Karpas-422 (cell line): ENCODE measurements at places on chromosomes 1 and 21.

DNA sequence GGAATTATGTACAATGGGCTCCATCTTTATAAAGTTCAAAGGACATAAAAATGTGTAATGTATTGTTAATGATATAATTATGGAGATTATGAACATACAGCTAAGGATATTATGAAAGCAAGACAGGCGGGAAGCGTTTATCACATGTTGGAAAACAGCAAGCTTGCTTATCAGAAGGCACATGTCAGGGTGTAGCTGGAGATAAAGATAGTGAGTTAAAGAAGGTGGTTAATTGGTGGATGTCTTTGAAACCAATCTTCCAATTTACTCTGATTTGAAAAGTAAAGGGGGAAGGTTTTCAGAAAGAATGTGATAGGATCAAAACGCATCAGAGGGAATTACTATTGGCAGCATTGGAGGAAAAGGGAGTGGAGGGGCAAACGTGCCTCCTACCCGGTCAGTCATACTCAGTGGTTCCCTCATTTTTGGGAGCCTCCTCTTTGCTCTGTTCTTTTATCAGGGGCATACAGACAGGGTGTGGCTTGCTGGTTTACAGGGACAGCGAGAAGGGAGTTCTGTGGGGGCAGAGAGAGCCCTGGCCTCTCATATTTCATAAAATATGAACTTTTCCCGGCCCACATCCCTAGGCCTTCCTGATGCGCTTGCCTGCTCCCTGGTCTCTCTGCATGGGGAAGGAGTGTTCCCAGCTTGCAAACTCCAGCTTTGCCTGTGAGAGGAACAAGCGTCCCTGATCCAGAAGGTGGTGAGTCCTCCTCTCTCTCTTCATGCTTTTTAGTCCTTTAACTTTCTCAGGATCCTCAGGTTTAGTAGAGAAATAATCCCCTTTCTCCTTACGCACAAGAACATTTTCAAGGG lies 8.0 kb upstream of the SVBP start:
- peaks cover 7% of the 10 kb centered on the region for H3K4me1 ChIP-seq
- H3K27me3 ChIP-seq: no peaks in the 10 kb centered on the region
- no peak overlapping the region for H3K4me3 ChIP-seq

- no peak overlapping the region for H3K4me3 ChIP-seq
- no peaks in the 10 kb centered on the region for H3K36me3 ChIP-seq
- H3K27ac ChIP-seq: no peak overlapping the region
- H3K4me1 ChIP-seq: no peaks in the 10 kb centered on the region
Observed at GRCh38 chr1:182169203-182169602, 107.7 kb upstream of the ZNF648 start.

DNA sequence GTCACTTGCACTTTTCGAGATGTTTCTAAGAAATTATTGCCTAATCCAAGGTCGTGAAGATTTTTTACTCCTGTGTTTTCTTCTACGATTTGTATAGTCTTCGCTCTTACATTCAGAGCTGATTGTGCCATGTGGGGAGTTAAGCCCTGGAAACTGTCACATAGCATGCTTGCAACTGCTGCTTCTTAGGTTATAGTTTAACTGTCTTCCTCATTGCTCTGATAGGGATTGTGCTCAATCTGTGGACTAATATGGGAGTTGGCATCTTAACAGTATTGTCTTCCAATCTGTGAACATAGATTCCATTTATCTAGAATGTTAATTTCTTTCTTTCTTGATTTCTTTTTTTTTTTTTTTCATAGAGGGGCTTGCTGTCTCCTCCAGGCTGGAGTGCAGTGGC lies 34.8 kb upstream of the CAMTA1 start:
- H3K27me3 ChIP-seq: no peaks in the 10 kb centered on the region
- H3K27ac ChIP-seq: no peak overlapping the region
- DNase-seq: no peak
- H3K4me3 ChIP-seq: no peak overlapping the region
- H3K36me3 ChIP-seq: no peaks in the 10 kb centered on the region

GRCh38 chr1:239987103-239987745 lies 104.5 kb upstream of the FMN2 start:
- no peak overlapping the region for H3K4me3 ChIP-seq
- H3K27ac ChIP-seq: no peak overlapping the region
- H3K27me3 ChIP-seq: no peaks in the 10 kb centered on the region
- no peaks in the 10 kb centered on the region for H3K36me3 ChIP-seq
- H3K4me1 ChIP-seq: no peaks in the 10 kb centered on the region

DNA sequence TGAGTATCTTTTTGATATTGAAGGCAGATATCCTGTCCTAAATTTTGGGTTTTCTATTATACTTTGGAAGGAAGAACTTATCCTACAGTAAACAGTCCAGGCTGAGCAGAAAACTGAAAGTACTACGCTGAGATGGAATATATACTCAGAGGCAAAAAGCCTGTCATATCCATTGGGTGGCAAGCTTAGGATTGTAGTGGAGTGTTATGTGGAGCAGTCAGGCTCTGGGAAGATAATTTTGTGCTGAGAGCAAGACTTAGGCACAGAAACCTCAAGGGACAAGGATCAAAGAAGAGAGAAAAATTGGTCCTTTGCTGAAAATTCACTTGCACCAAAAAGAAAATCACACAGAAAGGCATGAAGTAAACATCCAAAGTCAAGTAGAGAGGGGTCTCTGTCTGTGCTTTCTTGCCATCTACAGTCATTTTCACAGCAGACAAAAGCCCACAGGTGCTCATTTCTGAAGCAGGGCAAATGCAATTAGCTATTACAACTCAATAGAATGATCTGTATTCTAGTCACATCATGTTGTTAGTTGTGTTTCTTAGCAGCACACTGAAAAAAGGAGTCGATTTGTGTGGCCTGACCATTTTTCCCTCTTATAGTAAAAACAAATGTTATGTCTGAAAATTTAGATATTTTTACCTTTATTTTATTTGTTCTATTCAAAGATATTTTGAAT lies 38.5 kb downstream of the CRB1 start:
- no peaks in the 10 kb centered on the region for H3K36me3 ChIP-seq
- H3K27me3 ChIP-seq: no peaks in the 10 kb centered on the region
- H3K4me3 ChIP-seq: no peak overlapping the region
- no peak for DNase-seq
- no peaks in the 10 kb centered on the region for H3K4me1 ChIP-seq
- no peak overlapping the region for H3K27ac ChIP-seq

DNA sequence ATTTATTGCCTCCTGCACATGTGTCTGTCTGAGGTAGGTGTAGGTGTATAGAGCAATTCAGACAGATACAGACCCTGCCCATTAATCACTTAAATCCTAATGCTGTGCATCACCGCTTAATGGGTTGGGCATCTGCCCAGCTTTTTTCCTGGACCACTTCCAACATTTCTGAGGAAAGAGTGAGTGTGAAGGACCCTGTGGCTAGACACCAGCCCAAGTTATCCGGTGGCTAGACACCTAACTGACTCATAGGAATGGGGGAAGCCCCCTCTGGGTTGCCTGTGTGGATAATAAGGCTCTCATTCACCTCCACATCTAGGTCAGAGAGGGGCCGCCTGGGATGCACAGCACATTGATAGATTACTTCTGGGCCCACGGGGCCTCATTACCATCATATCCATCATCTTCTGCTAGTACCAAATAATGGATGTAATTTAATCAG lies 121.1 kb upstream of the RAVER2 start:
- DNase-seq: no peak
- no peaks in the 10 kb centered on the region for H3K4me1 ChIP-seq
- no peak overlapping the region for H3K27ac ChIP-seq
- no peaks in the 10 kb centered on the region for H3K27me3 ChIP-seq

DNA sequence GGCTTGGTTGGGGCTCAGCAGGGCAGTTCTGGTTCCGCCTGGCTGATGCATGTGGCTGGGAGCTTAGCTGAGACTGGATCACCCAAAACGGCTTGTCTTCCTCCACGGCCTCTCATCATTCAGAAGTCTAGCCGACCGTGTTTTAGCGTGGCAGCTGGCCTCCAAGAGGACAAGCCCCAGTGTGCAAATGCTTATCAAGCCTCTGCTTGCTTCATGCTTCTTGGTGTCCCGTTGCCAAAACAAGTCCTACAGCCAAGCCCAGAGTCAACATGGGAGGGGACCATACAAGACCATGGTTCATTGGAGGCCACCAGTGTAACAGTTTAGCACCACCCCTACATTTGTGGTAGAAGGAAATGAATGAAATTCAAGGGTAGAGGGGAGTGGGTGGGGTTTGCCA lies 10.5 kb upstream of the KDF1 start:
- no peak overlapping the region for H3K4me3 ChIP-seq
- no peak for DNase-seq
- no peaks in the 10 kb centered on the region for H3K4me1 ChIP-seq
- no peaks in the 10 kb centered on the region for H3K27me3 ChIP-seq
- no peaks in the 10 kb centered on the region for H3K36me3 ChIP-seq
- H3K27ac ChIP-seq: no peak overlapping the region

GRCh38 chr1:12594966-12595756 lies 22.8 kb downstream of the DHRS3 start:
- no peaks in the 10 kb centered on the region for H3K27me3 ChIP-seq
- H3K27ac ChIP-seq: no peak overlapping the region
- H3K4me1 ChIP-seq: no peaks in the 10 kb centered on the region

GRCh38 chr1:9228609-9229008 lies 6.0 kb upstream of the H6PD start:
- H3K27me3 ChIP-seq: no peaks in the 10 kb centered on the region
- DNase-seq: no peak
- no peaks in the 10 kb centered on the region for H3K4me1 ChIP-seq
- no peak overlapping the region for H3K27ac ChIP-seq

DNA sequence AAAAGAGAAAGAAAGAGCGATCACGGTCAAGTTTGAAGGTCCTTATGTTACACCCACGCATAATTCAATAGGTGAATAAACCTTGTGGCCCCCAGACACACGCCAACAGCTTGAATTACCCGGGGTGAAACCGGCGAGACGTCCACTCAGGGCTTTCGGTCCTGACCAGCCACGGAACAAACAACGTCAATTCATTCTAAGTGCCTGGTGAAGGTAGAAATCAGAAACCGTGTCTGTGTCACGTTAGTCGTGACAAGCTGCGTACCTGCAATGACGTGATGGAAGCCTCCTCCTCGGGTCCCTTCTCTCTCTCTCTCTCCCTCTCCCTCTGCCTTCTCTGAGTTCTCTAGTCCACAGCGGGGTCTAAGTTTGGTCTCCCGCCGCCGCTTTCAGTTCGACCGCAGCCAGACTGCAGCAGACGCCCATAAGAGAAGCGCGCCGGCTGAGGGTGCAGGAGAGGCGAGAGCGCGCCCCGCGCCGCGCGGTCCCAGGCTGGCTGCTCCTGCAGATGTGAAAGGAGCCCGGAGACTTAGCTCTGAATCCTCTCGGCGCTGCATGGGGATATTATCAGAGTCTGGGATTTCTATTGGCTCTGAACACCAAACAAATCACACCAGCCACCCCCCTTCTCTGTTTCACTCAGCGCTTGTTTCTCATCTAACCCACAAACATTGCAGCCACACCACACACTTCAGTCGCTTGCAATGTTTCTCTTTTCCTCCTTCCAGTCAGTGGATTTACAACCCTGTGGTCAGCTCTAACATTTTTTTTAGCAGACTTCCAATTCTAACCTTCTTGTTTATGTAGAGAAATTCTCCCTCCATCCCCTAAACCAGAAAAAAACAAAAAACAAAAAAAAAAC lies at the start of gene GREM2:
Gene GREM2, minus strand, starts transcription at position 537 of the 862 bp plus-strand sequence. CDS start 118,680 bp downstream, outside the sequence.
- peaks cover 11% of the 10 kb centered on the region; the same call in 1 of the 2 replicates for H3K4me1 ChIP-seq
- H3K36me3 ChIP-seq: no peaks in the 10 kb centered on the region
- H3K27ac ChIP-seq: no peak within 1 kb of the TSS

DNA sequence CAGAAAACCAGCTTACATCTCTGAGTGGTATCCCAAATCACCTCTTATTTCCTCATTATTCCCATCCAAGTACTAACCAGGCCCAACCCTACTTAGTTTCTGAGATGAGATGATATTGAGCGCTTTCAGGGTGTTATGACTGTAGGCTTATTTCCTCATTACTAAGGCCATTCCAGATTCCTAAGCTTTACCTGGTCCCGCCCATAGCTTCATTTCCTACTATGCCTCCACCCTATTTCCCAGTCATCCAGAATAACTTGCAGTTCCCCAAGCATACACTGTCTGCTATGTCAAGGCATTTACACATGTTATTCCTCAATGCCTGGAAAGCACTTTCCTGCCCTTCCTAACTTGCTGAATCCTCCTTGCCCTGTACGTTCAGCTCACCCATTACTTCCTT lies 79.3 kb upstream of the SPAG17 start:
- H3K4me1 ChIP-seq: no peaks in the 10 kb centered on the region
- no peak overlapping the region for H3K27ac ChIP-seq
- DNase-seq: no peak
- H3K4me3 ChIP-seq: no peak overlapping the region

GRCh38 chr1:160326418-160326817 lies 16.6 kb downstream of the COPA start:
- no peaks in the 10 kb centered on the region for H3K4me1 ChIP-seq
- peaks cover 74% of the 10 kb centered on the region for H3K36me3 ChIP-seq
- H3K27me3 ChIP-seq: no peaks in the 10 kb centered on the region
- no peak overlapping the region for H3K27ac ChIP-seq

DNA sequence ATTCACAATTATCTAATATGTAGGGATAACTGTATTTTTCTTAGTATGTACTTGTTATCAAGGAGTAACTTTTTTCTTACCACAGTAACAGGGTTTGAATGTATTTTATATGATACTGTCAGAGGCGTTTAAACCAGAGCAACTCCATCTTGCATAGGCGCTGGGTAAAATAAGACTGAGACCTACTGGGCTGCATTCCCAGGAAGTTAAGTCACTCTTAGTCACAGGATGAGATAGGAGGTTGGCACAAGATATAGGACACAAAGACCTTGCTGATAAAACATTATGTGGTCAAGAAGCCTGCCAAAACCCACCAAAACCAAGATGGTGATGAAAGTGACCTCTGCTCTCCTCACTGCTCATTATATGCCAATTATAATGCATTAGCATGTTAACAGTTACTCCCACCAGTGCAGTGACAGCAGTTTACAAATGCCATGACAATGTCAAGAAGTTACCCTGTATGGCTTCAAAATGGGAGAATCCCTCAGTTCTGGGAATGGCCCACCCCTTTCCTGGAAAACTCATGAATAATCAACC lies 64.8 kb downstream of the RPE65 start:
- H3K27ac ChIP-seq: no peak overlapping the region
- no peaks in the 10 kb centered on the region for H3K36me3 ChIP-seq
- H3K27me3 ChIP-seq: no peaks in the 10 kb centered on the region
- no peaks in the 10 kb centered on the region for H3K4me1 ChIP-seq
- no peak overlapping the region for H3K4me3 ChIP-seq
- DNase-seq: no peak

GRCh38 chr1:108843390-108844137 lies 13.3 kb downstream of the AKNAD1 start:
- H3K4me1 ChIP-seq: no peaks in the 10 kb centered on the region
- H3K4me3 ChIP-seq: no peak overlapping the region
- H3K27ac ChIP-seq: no peak overlapping the region
- DNase-seq: no peak

- H3K4me1 ChIP-seq: 0 out of 2 replicates have a peak, but pooled peaks cover 2% of the 10 kb centered on the region
- H3K27ac ChIP-seq: no peak overlapping the region
- H3K36me3 ChIP-seq: no peaks in the 10 kb centered on the region
Observed at GRCh38 chr1:114118351-114118990, 35.2 kb downstream of the SYT6 start.
